ENCODE measurements at places on chromosomes 11 and 22. TPM values are rescaled to one million over a fixed set of nuclear protein-coding genes. Genes with fewer than 3 reads are reported as not detected.
A peak's percentile ranks its signal among the peaks of the same experiment; 100 is the strongest.

DNA sequence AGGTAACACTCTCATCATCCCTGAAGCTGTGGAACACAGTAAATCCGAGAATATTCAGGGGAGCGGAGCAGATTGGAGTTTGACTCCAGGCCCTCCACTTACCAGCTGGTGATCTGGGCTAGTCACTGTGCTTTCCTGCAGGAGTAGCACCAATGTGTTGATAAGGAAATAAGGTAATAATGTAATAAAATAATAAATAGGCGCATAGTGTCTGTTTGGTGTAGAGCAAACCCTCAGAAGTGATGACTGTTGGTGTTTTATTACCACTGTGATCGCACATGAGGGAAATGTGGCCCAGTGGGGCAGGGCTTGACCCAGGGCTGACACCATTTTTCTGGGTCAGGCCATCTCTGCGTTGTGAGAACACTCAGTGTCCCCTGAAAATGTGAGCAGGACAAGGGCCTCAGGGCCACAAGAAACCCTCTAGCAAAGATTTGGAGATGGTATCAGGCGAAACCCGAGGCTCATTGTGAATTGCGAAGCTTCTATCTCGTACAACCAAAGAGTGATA, 563.9 kb upstream of the B3GAT1 start:
- no peak for DNase-seq

- peak; percentile 54 for DNase-seq
Observed at GRCh38 chr11:10348650-10349280, 43.9 kb downstream of the ADM start.

DNA sequence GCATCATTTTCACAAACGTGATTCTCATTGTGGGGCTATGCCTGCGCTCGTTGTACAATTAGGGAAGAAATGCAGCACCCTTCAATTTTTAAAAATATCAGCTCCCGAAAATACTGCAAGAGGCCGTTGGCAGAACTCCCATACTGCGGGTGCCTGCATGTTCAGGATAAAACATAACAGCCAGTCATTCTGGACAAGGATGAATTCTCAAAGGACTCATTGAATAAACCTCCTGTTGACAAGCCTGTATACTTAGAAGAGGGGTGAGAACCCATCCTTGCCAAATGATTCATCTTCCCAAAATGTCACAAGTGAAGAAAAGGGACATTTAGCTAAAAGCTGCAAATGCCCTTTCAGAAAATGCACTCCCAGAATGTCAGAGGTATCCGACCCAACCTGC, 141.9 kb downstream of the CSNK2A3 start:
- DNase-seq: no peak

DNA sequence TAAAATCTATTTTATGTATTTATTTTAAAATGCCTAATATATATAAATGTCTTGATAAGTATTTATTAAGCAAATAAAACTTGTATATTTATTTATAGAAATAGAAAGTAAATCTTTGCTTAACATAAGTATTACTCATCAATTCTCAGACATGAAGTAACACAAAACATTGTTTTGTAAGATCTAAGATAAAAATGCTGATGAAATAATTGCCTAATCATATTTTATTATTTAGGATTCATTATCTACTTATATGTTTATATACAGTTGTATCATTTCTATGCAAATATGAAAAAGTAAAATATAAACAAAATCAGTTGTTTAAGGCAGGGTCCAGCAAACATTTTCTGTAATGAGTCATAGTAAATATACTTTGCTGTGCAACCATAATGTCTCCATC, 507.8 kb upstream of the CNTN5 start:
- peak; percentile 43 for DNase-seq

DNA sequence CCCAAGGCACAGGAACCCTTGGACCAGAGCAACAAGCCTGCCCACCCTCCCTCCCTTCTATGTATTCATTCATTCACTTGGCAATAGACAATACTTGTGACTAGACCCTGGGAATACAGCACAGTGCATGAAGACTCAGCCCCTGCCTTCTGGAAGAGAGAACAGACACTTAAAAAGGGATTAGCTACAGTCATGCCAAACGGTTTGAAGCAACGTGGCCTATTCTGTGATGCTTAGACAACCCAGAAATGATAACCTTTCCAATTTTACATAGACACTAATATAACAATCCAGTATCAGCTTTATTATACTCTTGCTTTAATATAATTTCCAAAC, 52.6 kb downstream of the KREMEN1 start:
- no peak for DNase-seq

DNA sequence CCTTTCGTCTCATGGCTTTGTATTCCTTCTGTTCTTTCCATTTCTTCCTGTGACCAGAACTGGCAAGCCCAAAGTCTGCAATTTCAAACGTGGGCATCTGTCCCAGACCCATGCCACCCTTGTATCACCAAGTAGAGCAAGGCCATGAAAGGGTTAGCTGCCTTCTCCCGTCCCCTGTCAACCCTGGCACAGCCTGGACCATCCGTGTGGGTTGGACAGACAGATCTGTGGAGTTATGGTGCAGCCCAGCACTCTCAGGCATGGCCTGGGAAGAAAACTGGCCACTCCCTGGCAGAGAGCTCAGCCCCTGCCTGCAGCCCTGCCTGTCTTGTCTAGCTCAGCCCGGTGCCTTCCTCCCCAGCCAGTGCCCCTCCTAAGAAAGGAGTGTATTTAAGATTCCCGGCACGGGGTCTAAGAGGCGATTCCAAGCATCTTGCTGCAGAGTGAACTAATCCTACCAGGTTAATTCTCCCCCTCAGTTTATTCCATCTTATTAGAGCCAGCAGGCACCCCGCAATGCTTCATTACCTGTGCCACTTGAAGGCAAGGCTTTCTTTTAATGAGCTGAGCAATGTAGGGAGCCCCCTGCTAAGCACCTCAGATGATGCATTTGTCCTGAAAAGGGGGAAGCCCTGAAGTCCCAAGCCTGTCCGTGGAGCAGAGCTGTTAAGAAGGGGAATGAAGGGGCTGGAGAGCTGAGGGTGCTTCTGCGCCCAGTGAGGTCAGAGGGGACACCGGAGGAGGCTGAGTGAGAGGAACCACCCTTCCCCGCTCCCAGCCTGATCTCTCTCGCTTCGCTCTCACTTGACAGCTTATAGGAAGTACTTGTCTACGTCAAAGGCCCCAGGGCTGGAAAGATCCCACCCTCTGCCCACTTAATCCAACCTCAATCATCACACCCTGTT, 130.6 kb downstream of the SPATA19 start:
- DNase-seq: no peak

- no peak for DNase-seq
Observed at GRCh38 chr11:64348383-64349024, 8.5 kb downstream of the CCDC88B start.

- DNase-seq: no peak
Observed at GRCh38 chr22:43338766-43339345, 4.3 kb downstream of the SCUBE1 start.

DNA sequence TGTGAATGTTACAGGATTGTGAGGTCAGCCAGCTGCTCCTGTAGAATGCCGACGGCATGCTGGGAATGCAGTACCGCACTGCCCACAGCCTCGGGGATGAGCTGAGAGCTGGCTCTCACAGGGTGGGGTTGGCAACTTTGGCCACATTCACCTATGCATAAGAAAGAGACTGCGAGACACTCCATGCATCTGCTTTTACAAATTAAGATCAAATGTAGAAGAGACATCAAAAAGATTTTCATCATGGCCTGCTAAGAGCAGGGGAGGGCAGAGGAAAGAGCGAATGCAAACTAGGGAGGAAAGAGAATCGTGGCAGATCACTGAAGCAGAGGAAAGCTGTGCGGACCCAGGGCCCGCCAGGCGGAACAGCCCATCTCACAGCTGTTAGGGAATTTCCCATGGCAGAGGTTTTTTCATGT, 49.8 kb upstream of the SPATA19 start:
- no peak for DNase-seq

DNA sequence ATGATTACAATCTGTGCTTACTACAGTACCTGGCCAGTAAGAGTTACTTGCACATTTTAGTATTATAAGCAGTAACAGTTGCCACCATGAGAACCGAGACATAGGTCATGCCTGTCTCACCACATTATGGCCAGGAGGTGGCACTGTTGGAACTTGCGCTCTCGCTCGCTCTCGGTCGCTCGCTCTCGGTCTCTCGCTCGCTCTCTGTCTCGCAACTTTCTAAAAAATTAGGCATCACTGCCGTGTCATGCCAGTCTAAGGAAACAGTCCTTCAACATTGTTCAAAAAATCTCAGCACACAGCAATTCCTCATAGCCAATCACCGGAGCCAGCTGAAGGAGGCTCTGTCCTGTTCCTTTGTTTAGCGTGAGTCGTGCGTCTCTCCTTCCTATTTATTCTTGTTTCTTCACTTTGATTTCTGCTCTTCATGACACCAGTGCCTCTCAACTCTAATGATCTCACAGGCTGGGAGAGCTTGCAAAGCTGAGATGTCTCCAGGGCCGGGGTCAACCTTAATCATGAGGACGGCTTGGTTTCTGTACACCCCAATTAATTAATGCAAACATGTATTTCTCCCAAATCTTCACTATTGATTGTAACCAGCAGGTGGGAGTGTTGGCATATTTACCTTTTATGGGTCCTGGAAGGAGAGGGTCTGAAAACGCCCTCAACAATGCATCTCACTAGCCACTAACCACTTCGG, 6.3 kb upstream of the ADAMTS8 start:
- DNase-seq: peak; percentile 96

GRCh38 chr11:36619502-36619901, 21.5 kb upstream of the RAG2 start:
- DNase-seq: no peak

- DNase-seq: peak; percentile 28
Observed at GRCh38 chr11:22670830-22671229, 4.4 kb downstream of the GAS2 start.

DNA sequence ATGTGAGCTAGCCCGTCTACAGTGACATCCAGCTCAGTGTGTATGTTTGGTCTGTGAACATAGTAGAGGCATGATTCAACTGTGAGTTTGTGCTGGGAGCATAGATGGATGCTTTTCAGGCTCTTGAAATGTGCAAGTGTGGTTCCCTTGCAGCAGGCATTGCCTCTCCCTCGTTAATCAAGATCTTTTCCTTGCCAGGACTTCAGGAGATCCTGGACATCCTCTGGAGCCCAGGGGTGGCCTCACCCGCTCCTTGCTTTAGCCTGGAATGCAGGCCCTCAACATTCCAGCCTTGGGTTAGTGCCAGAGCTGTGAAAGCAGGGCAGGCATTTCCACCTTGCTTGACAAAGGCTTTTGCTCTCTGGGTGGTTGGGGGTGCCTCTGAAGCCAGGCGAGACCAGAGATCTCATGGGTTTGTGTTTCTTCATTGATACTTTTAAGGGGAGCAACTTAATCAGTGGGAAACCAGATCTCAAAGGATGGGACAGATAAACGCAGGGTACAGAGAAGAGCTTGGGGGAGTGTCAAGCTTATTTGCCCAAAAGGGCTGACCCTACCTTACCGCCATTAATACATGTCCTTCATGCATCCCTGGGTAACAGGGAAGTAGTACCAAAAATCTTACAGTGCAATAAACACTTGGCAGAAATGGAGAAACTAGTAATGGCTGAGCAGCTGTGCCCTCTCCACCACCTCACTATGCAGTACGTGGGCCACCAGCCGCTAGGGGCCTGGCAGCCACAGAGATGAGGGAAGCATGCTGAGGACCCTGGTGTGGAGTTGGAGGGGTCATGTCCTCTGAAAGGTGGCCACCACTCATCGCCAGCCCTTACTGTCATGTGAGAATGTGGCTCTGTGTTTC, 72.1 kb downstream of the PTPRJ start:
- DNase-seq: peak; percentile 93

GRCh38 chr11:39288011-39288410, 2171.4 kb downstream of the LRRC4C start:
- no peak for DNase-seq

GRCh38 chr11:15481871-15482270, 367.1 kb downstream of the INSC start:
- no peak for DNase-seq

DNA sequence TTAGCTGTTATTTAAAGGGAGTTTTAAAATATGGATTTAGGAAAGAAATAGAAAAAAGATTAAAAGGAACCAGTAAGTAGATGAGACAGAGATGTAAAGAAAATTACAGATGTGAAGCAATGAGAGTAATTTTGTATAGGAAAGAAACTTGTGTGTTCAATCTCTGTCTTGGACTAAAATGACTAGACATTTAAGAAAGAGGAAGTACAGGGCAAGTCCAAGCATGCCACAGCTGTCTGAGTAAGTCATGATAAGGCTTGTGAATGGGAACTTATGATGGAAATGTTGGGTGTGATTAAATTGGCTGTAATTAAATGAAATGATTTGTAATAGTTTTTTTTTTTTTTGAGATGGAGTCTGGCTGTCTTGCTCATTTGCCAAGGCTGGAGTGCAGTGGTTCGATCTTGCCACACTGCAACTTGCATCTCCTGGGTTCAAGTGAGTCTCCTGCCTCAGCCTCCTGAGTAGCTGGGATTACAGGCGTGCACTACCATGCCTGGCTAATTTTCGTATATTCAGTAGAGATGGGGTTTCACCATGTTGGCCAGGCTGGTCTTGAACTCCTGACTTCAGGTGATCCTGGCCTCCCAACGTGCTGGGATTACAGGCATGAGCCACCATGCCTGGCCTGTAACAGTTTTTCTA, 5.9 kb upstream of the ACY3 start:
- DNase-seq: no peak

GRCh38 chr22:44244265-44244822, 63.6 kb downstream of the PARVG start:
- no peak for DNase-seq

GRCh38 chr11:111361874-111362273, 17.2 kb downstream of the POU2AF1 start:
- peak; percentile 38 for DNase-seq

The ZNF214 gene
- 0.58 TPM for total RNA-seq

The ACTN3 gene
- total RNA-seq: not detected

The SCGB1C1 gene
- not detected for total RNA-seq

The TMEM45B gene
- 24.0 TPM for total RNA-seq

The SOX6 gene
- total RNA-seq: not detected

The PDE3B gene
- 0.11 TPM for total RNA-seq

The GGT5 gene
- total RNA-seq: 0.12 TPM

The IL17REL gene
- 0.04 TPM for total RNA-seq

The CHST1 gene
- total RNA-seq: not detected

The CACNA1I gene
- 0.06 TPM for total RNA-seq

The TSPAN32 gene
- not detected for total RNA-seq

The NUDT22 gene
- 102 TPM for total RNA-seq

The C11orf91 gene
- 1.0 TPM for total RNA-seq

The KCTD21 gene
- 13.0 TPM for total RNA-seq
